ENCODE measurements at places on chromosomes 12 and 14. TPM values are rescaled to one million over a fixed set of nuclear protein-coding genes. Genes with fewer than 3 reads are reported as not detected.

ADGRD1 gene
- 12.3 TPM for total RNA-seq

- no peak for DNase-seq
Observed at GRCh38 chr12:105928436-105928835, 210.3 kb downstream of the NUAK1 start.

DNA sequence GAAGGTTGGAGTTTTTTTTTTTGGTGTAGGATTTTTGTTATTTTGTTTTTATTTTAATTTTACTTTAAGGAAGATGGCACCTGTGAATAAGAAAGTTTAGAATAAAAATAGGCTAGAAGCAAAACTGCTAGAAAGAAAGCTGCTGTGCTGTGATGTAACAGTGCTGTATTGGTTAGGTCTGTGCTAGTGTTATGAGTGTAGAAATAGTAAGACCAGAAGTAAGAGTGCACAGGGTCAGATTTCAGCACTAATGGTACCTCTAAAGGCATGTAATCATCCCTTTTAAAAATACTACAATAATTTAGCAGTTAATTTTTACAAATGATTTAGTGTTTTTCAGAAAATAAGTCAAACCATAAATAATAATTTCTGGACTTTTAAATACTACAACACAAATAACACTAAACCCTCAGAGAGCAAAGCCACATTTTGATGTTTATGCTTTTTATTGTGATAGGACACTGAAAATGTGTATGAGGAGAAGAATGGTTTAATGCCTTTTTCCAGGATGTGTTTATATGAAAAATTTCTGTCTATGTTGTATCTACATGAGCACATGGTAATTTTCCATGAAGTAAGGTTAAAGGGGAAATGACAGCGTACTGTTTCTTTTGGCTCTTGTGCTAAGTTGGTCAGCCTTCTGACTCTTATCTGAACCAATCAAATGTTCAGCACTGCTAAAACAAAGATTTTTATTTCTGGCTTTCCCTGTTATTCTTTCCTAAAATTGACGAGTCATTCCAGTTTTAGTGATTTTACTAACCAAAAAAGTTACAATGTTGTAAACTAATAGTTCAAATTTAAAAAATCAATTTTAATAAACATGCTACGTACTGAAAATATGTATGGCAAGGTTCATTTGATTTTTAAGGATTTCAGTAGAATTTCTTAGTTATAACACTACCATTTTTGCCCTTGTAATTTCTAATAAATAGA is 96.1 kb downstream of the PPHLN1 start:
- DNase-seq = no peak

NANOG gene
- total RNA-seq = not detected

GRCh38 chr12:117484901-117485300 is 123.5 kb upstream of the NOS1 start:
- DNase-seq = no peak

BDKRB2 gene
- 14.4 TPM for total RNA-seq

DNA sequence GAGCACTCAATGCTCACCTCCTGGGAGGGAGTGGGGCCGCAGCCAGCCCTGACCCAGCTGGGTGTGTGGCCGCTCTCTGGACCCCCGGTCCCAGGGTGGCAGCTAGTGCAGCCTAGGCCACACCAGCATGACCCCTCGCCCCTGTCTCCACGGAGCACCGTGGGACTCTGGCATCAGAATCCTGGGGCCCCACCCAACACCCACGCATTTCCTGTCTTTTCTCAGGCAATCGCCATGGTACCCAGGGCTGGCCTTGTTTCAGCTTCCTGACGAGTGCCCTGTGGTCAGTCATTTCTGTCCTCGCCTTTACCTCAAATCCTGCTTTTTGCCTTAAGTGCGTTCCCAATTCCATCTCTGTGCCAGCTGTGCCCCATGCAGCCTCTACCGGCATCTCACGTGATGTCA is 15.9 kb downstream of the PACS2 start:
- no peak for DNase-seq

DNA sequence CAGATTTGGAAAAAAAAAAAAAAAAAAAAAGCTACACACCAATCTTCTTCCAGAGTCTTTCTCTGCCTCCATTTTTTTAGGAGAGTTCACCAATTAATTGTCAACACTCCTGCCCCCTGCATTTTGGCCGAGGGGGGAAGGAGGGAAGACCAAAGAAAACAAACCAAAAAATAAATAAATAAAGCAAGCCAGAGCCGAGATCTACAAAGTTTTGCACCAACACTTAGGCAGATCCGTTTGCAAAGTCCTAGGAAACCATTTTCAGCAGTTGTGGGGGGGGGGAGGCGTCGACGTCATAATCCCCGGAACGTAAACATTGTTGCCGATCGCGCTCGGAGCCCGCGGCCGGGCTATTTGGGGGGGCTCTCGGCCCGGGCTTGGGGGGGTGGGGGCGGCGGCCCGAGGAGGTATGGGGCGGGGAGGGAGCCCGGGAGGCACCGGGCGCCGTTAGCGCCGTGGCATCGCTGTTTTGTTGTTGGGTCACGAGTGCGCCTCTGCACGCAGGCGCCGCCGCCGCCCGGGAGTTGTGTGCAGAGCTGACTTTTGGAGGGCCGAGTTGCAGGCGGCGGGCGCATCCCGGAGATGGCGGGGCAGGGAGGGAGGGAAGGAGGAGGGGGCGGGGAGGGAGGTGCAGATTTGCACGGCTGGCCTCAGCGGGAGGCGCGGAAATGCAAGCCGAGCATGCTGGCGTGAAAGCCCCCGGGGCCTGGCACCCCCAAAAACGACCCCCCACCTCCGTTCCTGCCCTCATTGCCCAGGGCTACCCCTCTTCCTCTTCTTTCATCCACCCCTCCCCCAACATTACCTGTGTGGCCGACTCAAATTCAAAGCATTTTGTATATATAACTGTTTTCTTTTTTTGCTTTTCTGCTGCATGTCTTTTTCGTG is 598 bp downstream of the KDM2B start:
- peak; percentile 85 for DNase-seq

B4GALNT1 gene
- total RNA-seq = not detected

- no peak for DNase-seq
Observed at GRCh38 chr12:98492580-98493140, 22.7 kb upstream of the TMPO start.

GRCh38 chr12:78260976-78261375 is 430.3 kb downstream of the NAV3 start:
- no peak for DNase-seq
